ENCODE measurements at places on chromosomes 4 and X. TPM values are rescaled to one million over a fixed set of nuclear protein-coding genes. Genes with fewer than 3 reads are reported as not detected.
A peak's percentile ranks its signal among the peaks of the same experiment; 100 is the strongest.

The TCEAL7 gene
- 44.9 TPM for total RNA-seq

The ASMT gene
- total RNA-seq, result 0.50 TPM

The G6PD gene
- 115 TPM for total RNA-seq

The DDX53 gene
- total RNA-seq, result not detected

The C4orf51 gene
- not detected for total RNA-seq

The HGFAC gene
- total RNA-seq, result 0.15 TPM

GRCh38 chr4:26807330-26807729 lies 53.3 kb upstream of the STIM2 start:
- H3K27me3 ChIP-seq, result no peaks in the 10 kb centered on the region
- no peak overlapping the region for H3K27ac ChIP-seq
- no peaks in the 10 kb centered on the region for H3K4me1 ChIP-seq
- H3K4me3 ChIP-seq, result no peak overlapping the region
- no peak for DNase-seq

GRCh38 chr4:188428935-188429334 lies 289.7 kb downstream of the TRIML1 start:
- no peak for DNase-seq
- H3K27me3 ChIP-seq, result no peaks in the 10 kb centered on the region
- H3K4me3 ChIP-seq, result no peak overlapping the region

DNA sequence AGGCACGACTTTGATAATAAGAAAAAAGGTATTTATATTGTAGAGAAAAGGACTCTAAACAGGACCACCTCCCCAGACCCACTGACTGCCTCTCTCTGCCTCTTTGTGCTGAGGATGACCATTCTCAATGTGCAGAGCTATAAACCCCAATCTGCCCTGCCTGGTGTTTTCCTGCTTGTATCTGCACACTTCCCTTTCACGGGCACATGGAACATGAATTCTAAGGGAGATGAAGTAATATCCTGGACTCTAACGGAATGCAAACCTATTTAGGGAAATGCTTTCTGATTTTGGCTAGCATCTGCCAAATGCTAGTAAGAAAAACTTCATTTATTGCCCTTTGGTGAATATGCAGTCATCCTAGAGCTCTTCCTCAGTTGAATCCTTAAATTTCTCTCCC lies 2.4 kb downstream of the DIPK2B start:
- no peaks in the 10 kb centered on the region for H3K27me3 ChIP-seq
- no peak for DNase-seq

DNA sequence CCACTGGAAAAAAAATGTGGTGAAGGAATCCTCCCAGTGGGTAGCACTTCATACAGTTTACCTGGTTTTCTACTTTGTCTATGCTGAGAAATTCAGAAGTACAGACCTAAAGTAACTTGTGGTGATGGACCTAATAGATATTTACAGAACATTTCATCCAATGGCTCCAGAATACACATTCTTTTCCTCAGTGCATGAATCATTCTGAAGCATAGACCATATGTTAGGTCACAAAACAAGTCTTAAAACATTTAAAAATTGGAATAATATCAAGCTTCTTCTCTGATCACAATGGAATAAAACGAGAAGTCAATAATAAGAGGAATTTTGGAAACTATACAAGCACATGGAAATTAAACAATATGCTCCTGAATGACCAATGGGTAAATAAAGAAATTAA lies 450.1 kb upstream of the INTU start:
- H3K27ac ChIP-seq, result no peak overlapping the region
- H3K36me3 ChIP-seq, result no peaks in the 10 kb centered on the region

DNA sequence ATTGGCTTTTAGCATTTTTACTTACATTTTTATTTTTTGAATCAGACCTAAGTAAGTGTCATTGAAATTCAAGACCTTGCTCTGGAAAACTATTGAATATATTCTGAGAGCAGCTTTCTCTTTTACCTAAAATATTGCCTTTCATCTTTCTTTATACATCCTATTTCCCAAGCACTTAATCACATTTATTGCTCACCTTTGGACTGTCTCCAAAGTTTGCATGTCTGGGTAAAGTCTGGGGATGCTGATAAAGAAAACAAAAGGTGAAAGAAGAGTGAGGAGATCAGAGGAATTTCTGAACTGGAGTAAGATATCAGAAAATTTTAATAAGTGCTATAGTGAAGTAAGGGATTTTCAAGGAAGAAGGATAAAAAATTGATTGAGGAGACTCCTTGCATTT lies 308.5 kb upstream of the AADAT start:
- no peak overlapping the region for H3K27ac ChIP-seq
- H3K4me1 ChIP-seq, result no peaks in the 10 kb centered on the region
- H3K36me3 ChIP-seq, result no peaks in the 10 kb centered on the region
- no peak for DNase-seq
- no peak overlapping the region for H3K4me3 ChIP-seq

GRCh38 chrX:40100141-40100536 lies 2.4 kb upstream of the BCOR start:
- H3K27ac ChIP-seq, result no peak overlapping the region
- peak; percentile 56 for DNase-seq
- H3K4me1 ChIP-seq, result peaks cover 2% of the 10 kb centered on the region
- H3K36me3 ChIP-seq, result no peaks in the 10 kb centered on the region
- H3K4me3 ChIP-seq, result no peak overlapping the region

DNA sequence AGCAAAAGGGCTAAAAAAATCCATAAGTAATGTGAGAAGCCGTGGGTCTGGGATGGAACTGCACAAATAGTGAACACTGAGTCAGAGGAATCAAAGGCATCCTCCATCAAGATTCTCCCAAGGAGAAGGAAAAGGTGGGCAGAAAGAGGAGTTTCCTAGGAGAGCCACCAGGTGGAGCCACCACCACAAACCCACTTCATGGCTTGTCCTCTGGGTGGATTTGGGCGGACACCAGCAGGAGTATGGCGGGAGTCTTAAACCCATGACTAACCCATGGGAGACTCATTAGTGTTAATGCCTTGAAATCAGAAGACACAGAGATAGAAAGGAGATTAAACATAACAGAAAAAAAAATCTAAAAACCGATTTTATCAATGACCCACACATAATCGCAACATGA lies 147.7 kb downstream of the SH3KBP1 start:
- no peaks in the 10 kb centered on the region for H3K27me3 ChIP-seq
- H3K4me3 ChIP-seq, result no peak overlapping the region
- peak; percentile 28 for DNase-seq
- H3K4me1 ChIP-seq, result no peaks in the 10 kb centered on the region
- no peaks in the 10 kb centered on the region for H3K36me3 ChIP-seq
- H3K27ac ChIP-seq, result no peak overlapping the region

- peaks cover 7% of the 10 kb centered on the region for H3K4me1 ChIP-seq
- no peaks in the 10 kb centered on the region for H3K36me3 ChIP-seq
- H3K27ac ChIP-seq, result no peak overlapping the region
- no peak overlapping the region for H3K4me3 ChIP-seq
- no peak for DNase-seq
- no peaks in the 10 kb centered on the region for H3K27me3 ChIP-seq
Observed at GRCh38 chr4:75714704-75715103, 9.7 kb upstream of the USO1 start.

GRCh38 chr4:154622598-154622997 lies 10.1 kb upstream of the FGG start:
- H3K4me3 ChIP-seq, result no peak overlapping the region
- no peak for DNase-seq
- no peaks in the 10 kb centered on the region for H3K27me3 ChIP-seq

GRCh38 chrX:105483011-105483410 lies 262.5 kb upstream of the TEX13A start:
- no peak overlapping the region for H3K4me3 ChIP-seq
- no peak for DNase-seq

DNA sequence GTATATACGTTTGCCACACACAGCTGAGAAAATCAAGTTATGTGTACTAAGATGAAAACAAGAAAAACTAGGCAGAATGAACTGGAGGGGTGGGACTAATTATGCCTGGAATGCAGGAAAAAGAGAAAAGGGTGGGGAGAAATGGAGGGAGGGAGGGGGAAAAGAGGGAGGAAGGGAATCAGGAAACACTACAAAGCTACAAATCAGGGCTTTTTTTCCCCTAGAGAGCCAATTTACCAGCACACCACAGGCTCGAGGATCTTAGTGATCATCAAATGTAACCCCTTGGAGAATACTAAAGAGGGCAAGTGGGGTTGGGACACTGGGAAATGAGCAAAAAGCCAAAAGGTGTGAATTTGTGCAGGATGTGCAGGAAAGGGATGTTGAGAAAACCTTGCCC lies 451.9 kb downstream of the SMARCA1 start:
- H3K36me3 ChIP-seq, result no peaks in the 10 kb centered on the region
- H3K27me3 ChIP-seq, result no peaks in the 10 kb centered on the region
- no peak for DNase-seq
- no peak overlapping the region for H3K27ac ChIP-seq
- no peak overlapping the region for H3K4me3 ChIP-seq
- no peaks in the 10 kb centered on the region for H3K4me1 ChIP-seq

DNA sequence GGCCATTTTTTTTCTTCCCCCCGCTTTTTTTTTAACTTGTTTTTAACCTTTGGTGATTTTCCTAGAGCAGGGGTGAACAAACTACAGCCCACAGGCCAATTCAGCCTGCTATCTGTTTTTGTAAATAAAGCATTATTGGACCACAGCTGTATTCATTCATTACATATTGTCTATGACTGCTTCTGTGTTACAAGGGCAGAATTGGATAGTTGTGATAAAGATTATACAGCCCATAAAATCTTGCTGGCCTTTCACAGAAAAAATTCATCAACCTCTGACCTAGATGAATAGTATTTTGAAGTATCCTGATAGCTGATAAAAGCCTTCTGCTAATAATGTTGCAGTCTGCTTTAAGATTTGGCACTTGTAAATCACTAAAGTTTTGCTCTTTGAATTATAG lies 63.4 kb downstream of the SMAD1 start:
- no peaks in the 10 kb centered on the region for H3K36me3 ChIP-seq
- no peaks in the 10 kb centered on the region for H3K4me1 ChIP-seq
- H3K27me3 ChIP-seq, result no peaks in the 10 kb centered on the region
- H3K4me3 ChIP-seq, result no peak overlapping the region
- H3K27ac ChIP-seq, result no peak overlapping the region

- H3K36me3 ChIP-seq, result no peaks in the 10 kb centered on the region
- DNase-seq, result no peak
- no peak overlapping the region for H3K27ac ChIP-seq
Observed at GRCh38 chr4:107818301-107818910, 6.3 kb upstream of the SGMS2 start.

DNA sequence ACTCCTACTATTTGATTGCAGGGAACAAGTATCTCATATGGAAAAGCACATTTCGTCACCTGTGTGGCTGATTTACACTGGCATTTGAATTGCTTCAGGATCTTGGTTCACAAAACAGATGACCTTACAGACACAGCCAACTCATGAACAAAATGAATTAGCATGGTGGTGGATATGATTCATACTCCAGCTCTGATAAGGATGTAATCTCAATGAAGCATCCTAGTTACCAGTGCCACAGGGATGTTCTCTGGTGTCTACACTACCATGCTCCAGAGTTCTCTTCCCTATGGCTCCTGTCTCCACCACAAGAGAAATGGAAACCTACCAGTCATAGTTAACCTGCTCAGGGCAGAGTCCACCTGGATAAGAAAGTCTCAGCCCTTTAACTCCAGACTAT lies 40.7 kb downstream of the TEC start:
- no peaks in the 10 kb centered on the region for H3K27me3 ChIP-seq
- no peak overlapping the region for H3K27ac ChIP-seq
- H3K36me3 ChIP-seq, result no peaks in the 10 kb centered on the region
- no peak for DNase-seq

- H3K4me3 ChIP-seq, result no peak overlapping the region
- H3K4me1 ChIP-seq, result no peaks in the 10 kb centered on the region
- H3K27me3 ChIP-seq, result no peaks in the 10 kb centered on the region
- no peaks in the 10 kb centered on the region for H3K36me3 ChIP-seq
- DNase-seq, result no peak
Observed at GRCh38 chr4:123050018-123050417, 127.6 kb upstream of the NUDT6 start.

DNA sequence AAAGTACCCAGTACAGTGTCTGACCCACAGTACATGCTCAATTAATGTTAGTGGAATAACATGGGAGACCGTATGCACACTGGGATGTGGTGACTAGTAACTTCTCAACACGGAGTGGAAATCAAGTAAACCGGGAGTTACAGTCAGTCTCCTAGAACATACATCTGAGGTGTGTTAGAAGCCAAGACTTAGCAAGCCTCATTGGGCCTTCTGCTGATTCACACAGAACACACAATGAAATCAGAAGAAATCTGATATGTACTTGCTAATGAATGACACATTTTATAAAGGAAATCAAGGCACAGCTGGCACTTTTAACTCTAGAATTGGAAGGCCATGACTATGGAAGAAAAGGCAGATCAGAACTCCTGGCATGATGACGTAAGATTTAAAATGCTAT lies 13.0 kb downstream of the TRAPPC2 start:
- peaks cover 11% of the 10 kb centered on the region for H3K4me1 ChIP-seq
- no peak for DNase-seq
- H3K36me3 ChIP-seq, result no peaks in the 10 kb centered on the region
- no peak overlapping the region for H3K27ac ChIP-seq

DNA sequence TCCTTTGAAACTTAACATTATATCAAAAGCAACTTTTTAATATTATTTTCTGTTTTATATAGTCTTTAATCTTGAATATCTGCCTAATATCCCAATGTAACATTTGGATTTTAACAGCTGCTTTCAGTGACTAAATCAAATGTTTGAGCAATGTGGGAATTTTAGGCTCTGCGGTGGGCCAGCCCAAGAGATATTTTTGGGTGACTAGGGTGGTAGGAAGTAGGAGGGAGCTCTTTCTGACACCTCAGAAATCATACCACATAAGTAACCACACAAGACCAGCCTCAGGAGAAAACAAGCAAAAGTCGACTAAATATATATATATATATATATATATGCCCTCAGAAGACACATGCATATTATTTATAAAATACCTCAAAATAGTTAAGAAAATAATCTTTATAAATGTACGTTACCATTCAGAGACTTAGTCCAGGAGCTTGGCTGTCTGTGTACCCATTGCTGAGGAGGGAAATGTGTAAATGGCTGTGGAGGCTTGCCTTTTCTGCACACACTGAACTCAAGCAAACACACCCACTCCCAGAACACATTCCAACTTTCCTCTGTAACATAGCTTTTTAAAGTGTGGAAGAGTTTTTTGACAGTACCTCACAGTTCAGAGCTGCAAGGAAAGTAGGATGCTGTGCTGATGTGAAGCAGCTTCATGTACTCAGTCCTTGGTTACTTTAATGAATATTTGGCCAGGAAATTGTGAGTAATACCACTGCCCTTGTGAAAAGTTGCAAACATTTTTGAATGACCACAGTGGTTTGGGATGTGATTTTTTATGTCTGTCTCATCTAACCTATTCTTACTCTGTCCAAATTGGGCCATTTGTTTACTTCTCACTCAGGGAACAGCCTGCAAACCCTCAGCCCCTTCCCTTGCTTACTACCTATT lies at the start of gene RTL3:
TSS of gene RTL3 (minus strand) at position 484 of the 900 bp plus-strand sequence. CDS start 908 bp downstream, outside the sequence.
- DNase-seq, result no peak
- H3K4me3 ChIP-seq, result no peak within 1 kb of the TSS
- H3K27me3 ChIP-seq, result no peaks in the 10 kb centered on the region

Measured in ovary (tissue), 10 donors.